Lower lobe of right lung (tissue), 2 donors: ENCODE measurements at places on chromosomes 4 and X. TPM values are rescaled to one million over a fixed set of nuclear protein-coding genes. Genes with fewer than 3 reads are reported as not detected.

- H3K27me3 ChIP-seq: no peaks in the 10 kb centered on the region
- peaks cover 8% of the 10 kb centered on the region for H3K4me1 ChIP-seq
- no peak overlapping the region for H3K4me3 ChIP-seq
- no peak for DNase-seq
- no peaks in the 10 kb centered on the region for H3K36me3 ChIP-seq
- H3K27ac ChIP-seq: no peak overlapping the region
These were observed 54.3 kb downstream of the LRBA start for GRCh38 chr4:150960818-150961217.

ENOPH1 gene
- 23.7 TPM for total RNA-seq

- no peaks in the 10 kb centered on the region for H3K36me3 ChIP-seq
- DNase-seq: no peak
- no peak overlapping the region for H3K27ac ChIP-seq
- no peak overlapping the region for H3K4me3 ChIP-seq
- H3K4me1 ChIP-seq: no peaks in the 10 kb centered on the region
These were observed 492.6 kb downstream of the SPOCK3 start for GRCh38 chr4:166741742-166742141.

DNA sequence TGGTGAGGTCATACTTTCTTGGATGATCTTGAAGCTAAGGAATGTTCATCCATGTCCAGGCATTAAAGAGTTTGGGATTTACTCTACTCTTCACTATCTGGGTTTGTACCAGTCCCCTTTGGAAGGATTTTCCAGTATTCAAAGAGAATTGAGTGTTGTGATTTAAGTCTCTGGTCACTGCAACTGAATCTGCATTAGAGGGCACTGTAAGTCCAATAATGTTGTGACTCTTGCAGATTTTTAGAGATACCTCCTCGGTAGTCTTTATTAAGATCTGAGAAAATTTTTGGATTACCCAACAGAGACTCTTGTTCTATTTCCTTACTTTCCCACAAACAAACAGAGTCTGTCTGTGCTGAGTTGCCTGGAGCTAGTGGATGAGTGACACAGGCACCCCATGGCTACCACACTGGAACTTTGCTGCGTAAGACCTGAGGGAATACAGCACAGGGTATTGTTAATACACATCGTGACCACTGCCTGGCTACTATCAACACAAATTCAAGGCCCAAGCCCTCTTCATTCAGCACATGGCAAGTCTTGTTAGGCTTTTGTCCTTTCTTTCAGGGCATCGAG is 357.1 kb upstream of the KLHL4 start:
- no peak for DNase-seq
- H3K4me3 ChIP-seq: no peak overlapping the region
- no peaks in the 10 kb centered on the region for H3K4me1 ChIP-seq
- no peak overlapping the region for H3K27ac ChIP-seq

DNA sequence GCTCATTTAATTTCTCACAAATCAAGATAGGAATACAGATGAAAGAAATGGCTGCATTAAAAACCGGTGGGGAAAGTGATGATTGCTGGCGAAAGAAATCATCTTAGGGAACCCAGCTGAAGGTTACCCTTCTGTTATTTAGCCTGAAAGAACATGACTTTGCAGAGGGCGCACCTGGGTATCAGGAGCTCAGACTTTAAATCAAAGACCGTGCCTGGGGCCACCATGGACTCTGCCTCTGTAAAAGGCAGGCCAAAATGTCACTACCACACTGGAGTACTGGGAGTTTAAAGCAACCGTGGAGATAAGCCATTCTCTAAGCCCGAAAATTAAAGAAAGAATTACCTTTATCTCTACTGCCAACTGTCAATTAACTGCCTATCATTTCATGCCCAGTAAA is 24.3 kb downstream of the GPC3 start:
- H3K4me1 ChIP-seq: no peaks in the 10 kb centered on the region
- H3K4me3 ChIP-seq: no peak overlapping the region
- no peaks in the 10 kb centered on the region for H3K27me3 ChIP-seq
- H3K36me3 ChIP-seq: no peaks in the 10 kb centered on the region

- DNase-seq: no peak
- H3K27me3 ChIP-seq: no peaks in the 10 kb centered on the region
- no peaks in the 10 kb centered on the region for H3K36me3 ChIP-seq
- no peak overlapping the region for H3K4me3 ChIP-seq
- no peaks in the 10 kb centered on the region for H3K4me1 ChIP-seq
These were observed 104.0 kb upstream of the WDR17 start for GRCh38 chr4:175961604-175962003.

- no peaks in the 10 kb centered on the region for H3K36me3 ChIP-seq
- DNase-seq: no peak
- H3K27me3 ChIP-seq: no peaks in the 10 kb centered on the region
- no peaks in the 10 kb centered on the region for H3K4me1 ChIP-seq
- no peak overlapping the region for H3K4me3 ChIP-seq
These were observed 237.9 kb downstream of the KCTD8 start for GRCh38 chr4:44210750-44211149.
